ENCODE measurements at places on chromosomes 2 and 18.

- no peak for DNase-seq
Observed at GRCh38 chr2:94879314-94879981, 8.2 kb downstream of the TEKT4 start.

GRCh38 chr2:101682311-101682710, 15.2 kb upstream of the MAP4K4 start:
- no peak for DNase-seq

GRCh38 chr2:29611261-29611660, 310.1 kb downstream of the ALK start:
- no peak for DNase-seq

DNA sequence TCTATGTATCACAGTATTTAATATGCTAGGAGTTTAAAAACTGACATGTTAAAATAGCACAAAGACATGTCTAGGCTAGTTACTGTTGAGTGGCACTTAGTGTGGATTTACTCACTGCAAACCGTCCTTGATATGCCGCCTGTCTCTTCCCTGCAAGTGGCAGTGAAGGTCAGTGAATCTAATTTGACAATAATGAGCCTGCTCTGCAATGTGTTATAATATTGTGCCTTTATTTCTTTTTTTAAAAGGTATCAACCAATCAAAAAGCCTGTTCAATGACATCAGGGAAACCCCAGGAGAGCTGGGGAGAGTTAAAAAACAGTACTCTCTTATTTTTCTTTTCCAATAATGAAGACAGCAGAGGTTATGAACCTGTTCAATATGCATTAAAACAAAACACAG, 384.1 kb downstream of the ERBB4 start:
- no peak for DNase-seq

DNA sequence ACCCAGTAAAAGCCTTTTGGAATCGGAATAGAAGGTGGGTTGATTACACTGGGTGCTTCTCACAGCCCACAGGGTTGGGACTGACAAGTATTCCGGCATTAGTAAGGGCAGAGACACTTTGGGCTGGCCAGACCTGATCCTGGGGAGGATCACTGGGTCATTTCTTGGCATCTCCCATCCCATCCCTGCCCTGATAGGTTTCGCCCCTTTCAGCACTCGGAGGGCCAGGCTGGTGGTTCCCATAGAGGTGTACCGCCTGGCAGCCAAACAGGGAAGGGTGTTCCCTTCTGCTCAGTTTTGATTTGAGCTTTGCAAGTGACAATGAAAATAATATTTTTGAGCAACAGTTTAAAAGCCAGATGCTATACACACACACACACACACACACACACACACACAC, 37.3 kb downstream of the CYP1B1 start:
- DNase-seq = no peak

GRCh38 chr2:228065686-228066085, 115.8 kb downstream of the SPHKAP start:
- no peak for DNase-seq

DNA sequence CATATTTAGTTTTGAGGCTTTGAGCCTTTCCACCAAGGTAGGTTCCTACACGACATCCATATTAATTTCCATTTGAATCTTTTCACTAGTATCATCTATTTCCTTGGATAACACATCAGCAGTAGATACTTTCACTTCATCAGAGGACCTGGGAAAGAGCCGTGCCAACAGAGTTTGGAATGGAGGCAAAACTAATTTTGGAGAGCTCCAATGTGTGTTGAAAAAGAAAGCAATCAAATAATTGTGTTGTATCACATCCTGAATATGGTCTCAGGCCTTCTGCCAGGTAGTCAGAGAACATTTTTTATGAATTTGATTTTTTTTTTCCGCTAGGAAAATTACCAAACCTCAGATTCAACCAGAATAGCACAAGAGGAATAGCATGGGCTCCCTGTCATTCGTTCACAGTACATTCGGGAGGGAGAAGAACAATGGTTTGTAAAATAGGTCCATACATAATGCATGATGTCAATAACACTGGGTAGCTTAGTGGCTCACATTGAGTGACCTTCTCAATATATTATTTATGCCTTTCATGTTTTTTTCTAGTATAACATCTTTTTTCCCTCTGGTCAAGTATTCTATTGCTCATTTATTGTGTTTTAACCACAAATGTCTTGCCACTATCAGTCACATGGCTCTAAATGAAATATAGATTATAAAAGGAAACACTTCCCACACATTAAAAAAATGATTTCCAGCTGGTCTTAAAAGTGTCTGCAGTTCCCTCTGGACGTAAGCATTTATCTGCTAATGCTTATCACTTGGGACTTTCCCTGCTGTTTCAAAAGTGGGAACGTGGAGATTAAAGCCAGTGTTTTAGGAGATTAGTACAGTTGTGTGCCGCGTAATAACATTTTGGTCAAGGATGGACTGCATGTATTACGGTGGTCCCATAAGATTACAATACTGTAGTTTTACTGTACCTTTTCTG, 68.6 kb upstream of the RAPH1 start:
- no peak for DNase-seq
